ENCODE measurements at places on chromosomes 4 and X. TPM values are rescaled to one million over a fixed set of nuclear protein-coding genes. Genes with fewer than 3 reads are reported as not detected.

EGF gene
- total RNA-seq, result 13.0 TPM

SPANXC gene
- total RNA-seq, result not detected

SFRP2 gene
- total RNA-seq, result 0.14 TPM

NLGN4X gene
- 4.5 TPM for total RNA-seq

ADH1C gene
- total RNA-seq, result 2.6 TPM

MAGEA10 gene
- not detected for total RNA-seq

All from left ventricle myocardium inferior (tissue), 1 donor.